ENCODE measurements at places on chromosomes 2 and 18.

DNA sequence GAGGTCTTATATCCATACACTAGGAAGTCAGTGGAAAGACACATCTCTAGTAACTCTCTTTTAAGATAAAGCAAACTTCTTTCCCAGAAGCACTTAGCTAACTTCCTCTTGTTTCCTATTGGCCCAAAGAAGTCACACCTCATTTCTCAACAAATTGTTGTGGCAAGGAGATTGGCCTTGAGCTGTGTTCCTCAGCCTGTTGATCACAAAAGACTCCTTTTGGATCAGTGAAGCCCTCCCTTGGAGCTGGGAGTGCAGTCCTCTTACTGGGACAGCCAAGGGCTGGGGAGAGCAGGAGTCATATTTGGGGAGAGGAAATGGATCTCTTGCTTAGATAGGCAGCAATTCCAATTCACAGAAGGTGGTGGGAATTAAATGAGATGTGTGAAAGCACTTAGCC is 51.2 kb upstream of the DAPL1 start:
- no peak for DNase-seq

GRCh38 chr18:76265497-76266235 is 229.4 kb downstream of the ZNF516 start:
- DNase-seq: no peak

- no peak for DNase-seq
These were observed 308.9 kb downstream of the RND3 start for GRCh38 chr2:150178591-150178990.

DNA sequence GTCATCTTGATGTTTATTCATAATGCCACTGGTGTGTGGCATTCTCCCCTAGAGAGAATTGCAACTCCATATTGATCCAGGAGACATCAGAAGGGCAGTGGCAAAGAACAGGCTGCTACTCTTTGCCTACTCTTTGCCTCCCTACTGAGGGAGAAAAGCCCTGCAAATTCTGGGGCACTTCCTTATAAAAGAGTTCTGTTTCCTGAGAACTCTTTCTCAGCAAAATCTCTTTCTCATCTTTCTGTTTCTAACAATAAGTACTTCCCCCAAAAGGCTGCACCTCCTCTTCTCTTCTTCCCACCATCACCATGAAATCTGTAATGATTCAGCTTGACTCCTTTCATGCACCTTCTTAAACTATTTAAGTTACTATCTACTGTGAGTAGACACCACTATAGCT is 270.3 kb downstream of the MREG start:
- DNase-seq: no peak

- peak; percentile 58 for DNase-seq
These were observed 272.4 kb downstream of the AGAP1 start for GRCh38 chr2:235766278-235766677.

- DNase-seq: no peak
These were observed 151.3 kb downstream of the ZFP36L2 start for GRCh38 chr2:43075054-43075593.

- DNase-seq: no peak
These were observed 90.3 kb downstream of the AKAIN1 start for GRCh38 chr18:5106730-5107129.

- peak; percentile 69 for DNase-seq
These were observed 302 bp downstream of the TXNL4A start for GRCh38 chr18:79988071-79988450.

DNA sequence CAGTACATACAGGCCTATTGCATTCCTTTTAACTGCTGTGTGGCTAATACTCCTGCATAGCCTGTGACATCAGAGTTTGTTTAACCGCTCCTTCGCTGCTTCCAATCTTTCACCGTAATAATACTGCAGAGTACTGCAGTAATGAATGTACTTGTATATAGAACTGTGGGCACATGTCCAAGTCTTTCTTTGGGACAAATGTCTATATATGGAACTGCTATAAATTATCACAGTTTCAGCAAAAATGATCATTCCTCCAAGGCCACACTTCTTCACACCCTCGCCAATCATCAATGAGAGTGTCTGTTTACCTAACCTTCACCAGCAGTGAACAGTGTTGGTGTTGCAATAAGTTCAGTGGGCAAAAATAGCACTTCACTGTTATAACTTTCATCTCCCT is 230.4 kb downstream of the SP3 start:
- DNase-seq: no peak

DNA sequence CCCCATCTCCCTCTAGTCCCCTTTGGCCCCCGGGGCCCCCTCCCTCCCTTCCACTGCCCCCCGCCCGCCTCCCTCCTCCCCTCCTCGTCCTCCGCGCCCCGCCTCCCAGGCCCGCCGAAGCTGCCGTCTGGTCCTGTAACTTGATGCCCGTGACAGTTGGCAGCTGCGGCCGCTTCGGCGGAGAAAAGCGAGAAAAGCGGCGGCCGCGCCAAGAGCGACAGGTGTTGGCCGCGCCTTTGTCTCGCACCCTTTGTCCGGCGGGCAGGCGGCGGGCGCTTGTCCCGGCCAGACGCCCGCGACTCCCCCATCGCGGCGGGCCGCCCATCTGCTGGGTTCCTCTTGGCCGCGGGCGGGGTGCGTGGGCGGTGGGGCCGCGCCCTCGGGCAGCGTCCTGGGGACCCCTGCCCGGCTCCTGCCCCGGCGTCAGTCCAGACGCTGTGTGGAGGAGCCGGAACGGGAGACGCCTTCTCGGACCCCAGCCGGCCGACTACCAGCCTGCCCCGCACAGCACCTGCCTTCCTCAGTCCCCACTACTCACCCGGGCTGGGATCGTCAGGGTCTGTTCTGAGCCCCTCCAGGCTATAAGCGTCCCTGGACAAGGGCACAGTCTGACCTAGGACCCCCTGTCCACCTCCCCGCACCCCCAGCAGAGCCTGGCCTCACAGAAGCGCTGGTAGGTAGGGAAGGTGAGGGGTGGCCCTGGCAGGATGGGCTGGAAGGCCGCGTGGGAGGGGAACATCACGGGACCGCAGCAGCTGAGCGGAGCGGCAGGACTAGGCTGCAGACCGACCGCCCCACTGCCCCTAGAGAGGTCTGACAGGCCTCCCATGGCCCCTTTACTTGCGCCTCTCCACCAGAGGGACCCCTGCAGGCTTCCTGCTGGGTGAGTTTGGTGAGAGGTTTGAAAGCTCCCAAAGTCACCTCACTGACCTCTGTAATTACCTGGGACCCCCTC is 1.2 kb upstream of the HES6 start:
- DNase-seq: no peak

DNA sequence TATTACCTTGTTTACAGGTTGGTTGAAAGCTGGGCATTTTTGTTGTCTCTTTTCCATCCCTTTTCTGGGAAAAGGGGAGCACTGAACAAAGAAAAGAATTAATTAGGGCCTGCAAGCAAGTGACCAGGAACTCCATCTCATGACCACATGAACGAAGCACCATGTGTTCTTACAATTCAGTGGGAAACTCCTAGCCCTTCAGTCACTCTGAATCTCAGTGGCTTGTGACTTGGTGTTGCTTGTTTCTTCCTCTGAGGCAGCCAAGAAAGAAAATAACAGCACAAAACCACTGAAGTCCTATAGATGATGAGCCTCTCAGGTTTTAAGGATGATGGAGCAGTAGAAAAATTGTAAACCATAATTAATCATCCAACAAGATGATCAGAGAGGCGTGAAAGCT is 129.1 kb upstream of the CAB39 start:
- no peak for DNase-seq

GRCh38 chr2:239204876-239205468 is 195.8 kb downstream of the HDAC4 start:
- no peak for DNase-seq

GRCh38 chr2:169716238-169716886 is 17.3 kb upstream of the KLHL23 start:
- no peak for DNase-seq

- no peak for DNase-seq
These were observed 1.1 kb upstream of the TWIST2 start for GRCh38 chr2:238846628-238847418.

DNA sequence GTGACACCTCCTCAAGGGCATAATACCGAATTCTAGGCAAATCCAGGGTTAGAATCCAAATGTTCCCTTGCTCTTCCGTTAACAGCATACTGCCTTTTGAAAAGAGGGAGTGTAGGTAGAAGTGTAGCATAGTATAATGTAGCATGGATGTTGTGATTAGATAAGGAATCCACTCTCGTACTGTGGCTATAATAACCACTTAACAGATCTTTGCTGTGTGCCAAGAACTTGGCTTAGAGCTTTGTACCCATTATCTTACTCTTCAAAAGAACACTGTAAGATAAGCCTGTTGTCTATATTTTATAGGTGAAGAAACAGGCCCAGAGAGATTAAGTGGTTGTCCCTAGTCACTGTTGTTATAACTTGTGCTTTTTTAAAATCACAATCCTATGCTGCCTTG is 24.2 kb downstream of the WDR75 start:
- DNase-seq: no peak

- no peak for DNase-seq
These were observed 132.6 kb downstream of the ACTR3 start for GRCh38 chr2:114022360-114023085.

DNA sequence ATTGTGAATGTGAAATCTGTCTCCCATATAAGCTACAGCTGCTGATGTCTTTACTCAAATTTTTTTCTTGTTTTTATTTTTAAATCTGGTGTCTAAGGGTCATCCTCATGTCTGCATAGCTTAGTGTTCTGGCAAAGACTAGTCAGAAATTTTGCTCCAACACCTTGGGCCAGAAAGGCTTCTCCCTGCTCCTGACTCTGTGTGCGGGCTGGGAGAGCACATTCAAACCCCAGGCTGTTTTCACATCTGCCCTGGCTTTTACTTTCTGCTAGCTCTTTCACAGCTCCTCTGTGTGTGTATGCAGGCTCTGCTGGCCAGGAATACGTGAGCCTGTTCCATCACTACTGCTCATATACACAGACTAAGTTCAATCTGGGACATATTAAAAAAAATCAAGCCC is 102.9 kb upstream of the RIOK3 start:
- DNase-seq: no peak

GRCh38 chr2:65999103-65999502 is 435.8 kb upstream of the MEIS1 start:
- DNase-seq: no peak

GRCh38 chr18:43994381-43994780 is 686.3 kb upstream of the SETBP1 start:
- no peak for DNase-seq

- no peak for DNase-seq
These were observed 8.8 kb upstream of the POLI start for GRCh38 chr18:54260396-54261072.

GRCh38 chr2:119233326-119234020 is 9.8 kb downstream of the STEAP3 start:
- DNase-seq: no peak

GRCh38 chr2:152647552-152647951 is 69.7 kb downstream of the PRPF40A start:
- no peak for DNase-seq

DNA sequence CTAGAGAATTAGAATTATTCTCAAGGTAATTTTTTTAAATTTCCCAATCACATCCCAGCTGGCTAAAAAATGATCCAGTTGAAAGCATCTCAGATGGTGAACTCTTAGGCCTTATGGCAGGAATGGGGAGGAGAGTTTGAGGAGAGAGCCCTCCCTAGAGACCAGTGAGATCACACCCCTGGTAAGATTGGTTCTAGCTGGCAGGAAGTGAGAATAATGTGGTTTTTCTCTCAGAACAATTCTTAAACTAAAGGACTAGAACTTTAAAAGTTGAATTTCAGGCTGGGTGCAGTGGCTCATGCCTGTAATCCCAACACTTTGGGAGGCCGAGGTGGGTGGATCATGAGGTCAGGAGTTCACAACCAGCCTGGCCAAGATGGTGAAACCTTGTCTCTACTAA is 120.2 kb downstream of the MYO3B start:
- no peak for DNase-seq

GRCh38 chr18:55509631-55510324 is 78.2 kb downstream of the TCF4 start:
- DNase-seq: no peak

GRCh38 chr2:239697399-239698164 is 296.8 kb upstream of the HDAC4 start:
- DNase-seq: peak; percentile 6

- no peak for DNase-seq
These were observed 78.6 kb upstream of the RANBP2 start for GRCh38 chr2:108640731-108641130.

DNA sequence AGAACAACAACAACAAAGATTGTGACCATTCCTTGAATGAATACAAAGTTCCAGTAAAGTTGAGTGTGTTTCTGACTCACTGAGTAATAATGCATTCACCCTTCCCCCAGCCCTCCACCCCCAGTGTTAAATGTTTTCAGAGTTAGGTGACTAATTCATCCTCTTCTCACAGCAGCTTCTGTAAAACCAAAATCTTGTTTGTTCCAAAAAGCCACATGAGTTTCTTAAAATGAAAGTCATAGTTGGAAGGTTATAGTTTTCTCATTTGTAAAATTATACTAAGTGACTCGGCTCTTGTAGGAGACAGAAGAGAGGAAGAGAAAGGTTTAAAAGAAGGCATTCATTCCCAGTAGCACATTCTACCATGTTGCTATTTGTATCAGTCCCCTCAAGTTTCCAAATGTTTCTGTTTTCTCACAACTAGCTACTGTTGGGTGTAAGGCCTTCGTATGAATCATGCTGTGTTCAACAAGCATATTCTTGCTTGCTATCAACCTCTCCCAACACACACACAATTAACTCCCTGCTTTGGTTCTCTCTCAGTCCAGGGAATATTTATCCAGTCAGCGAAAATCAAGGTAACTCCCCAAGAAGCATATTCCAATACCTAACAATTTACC is 75.3 kb downstream of the MBD2 start:
- no peak for DNase-seq

- peak; percentile 63 for DNase-seq
These were observed 245.0 kb upstream of the FN1 start for GRCh38 chr2:215680605-215681598.

GRCh38 chr2:66684289-66684688 is 249.4 kb downstream of the MEIS1 start:
- no peak for DNase-seq

DNA sequence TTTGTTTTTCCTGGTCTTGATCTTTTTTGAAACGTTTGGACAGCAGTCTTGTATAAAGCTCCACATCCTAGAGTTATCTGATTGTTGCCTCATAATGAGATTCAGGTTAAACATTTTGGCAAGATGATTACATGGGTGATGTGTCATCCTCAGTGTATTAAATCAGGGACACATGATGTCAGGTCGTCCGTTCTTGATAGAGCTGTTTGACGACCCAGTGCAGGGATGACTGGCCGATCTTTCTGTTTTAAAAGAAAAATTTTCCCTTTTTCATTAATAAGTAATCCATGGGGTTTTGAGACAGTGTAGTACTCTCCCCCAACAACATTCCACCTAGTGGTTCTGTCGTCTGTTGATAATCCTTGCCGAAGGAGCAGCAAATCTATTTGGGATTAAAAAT is 44.5 kb upstream of the SERPINB2 start:
- no peak for DNase-seq

DNA sequence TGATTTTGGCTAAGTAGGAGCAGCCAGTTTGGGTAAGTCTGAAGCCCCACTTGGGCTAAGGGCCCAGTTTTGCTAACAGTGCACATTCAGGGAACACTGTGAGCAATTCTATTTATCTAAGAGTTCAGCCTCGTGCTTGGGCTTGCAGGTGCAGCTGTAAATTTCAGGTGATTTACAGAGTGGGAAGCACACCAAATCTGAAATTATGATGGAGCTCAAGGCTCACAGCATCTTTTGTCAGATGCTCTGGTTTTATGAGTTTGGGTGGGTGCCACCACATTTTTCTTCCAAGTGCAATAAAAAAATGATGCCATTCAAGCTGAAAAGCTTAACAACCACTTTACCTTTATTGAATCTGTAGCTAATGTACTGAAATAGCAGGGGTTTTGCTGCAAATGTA is 671.2 kb downstream of the LRRTM4 start:
- no peak for DNase-seq

Data from DND-41 (cell line).